ENCODE measurements at places on chromosomes 3 and 15.

GRCh38 chr3:183189641-183190040, 27.1 kb upstream of the LAMP3 start:
- DNase-seq: no peak

GRCh38 chr3:194667363-194667762, 4.6 kb downstream of the LSG1 start:
- no peak for DNase-seq

GRCh38 chr3:30428251-30428650, 178.2 kb upstream of the TGFBR2 start:
- no peak for DNase-seq

DNA sequence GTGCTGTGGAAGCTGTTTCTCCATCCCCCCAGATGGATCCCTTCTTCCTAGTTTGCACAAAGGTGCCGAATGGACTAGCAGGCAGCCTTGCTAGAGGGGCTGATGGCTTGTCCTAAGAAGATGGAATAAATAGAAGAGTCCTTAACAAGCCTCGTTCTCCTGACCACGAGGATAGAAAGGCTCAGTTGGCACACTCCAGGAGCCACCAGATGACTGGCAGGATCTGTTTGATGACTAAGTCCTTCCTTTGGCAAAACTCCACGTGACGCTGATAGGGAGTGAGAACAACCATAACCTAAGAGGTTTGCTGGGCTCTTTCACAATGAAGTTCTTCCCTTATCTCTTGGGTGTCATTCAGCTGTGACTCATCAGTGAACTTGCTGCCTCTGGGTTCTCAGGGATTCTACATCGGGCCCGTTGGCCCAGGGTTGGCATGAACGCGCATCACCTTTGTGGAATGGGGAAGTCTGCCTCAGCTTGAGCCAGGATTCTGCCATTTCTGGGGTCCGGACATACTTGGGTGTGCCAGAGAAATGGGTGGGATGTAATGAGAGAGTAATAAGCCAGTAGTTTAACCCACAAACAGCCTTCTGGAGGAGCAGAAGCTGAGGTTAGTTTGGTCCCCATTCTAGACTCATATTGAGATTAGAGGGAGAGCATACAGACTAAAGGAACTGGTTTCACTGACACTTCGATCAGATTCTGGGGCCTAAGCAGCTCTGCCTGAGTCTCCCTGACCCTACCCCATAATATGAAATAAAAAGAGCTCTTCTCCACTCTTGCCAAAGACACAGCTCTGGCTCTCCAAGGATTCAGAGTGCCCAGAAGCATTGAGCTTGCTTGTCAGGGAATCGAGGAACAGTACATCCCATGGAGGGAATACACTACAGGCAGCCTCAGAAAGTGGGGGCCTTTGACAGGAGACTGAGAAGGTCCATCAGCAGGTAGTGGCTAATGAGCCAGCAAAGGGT, 2.0 kb upstream of the MELTF start:
- DNase-seq: no peak

- DNase-seq: no peak
Measured at GRCh38 chr15:63600001-63600615, 2.9 kb downstream of the FBXL22 start.

DNA sequence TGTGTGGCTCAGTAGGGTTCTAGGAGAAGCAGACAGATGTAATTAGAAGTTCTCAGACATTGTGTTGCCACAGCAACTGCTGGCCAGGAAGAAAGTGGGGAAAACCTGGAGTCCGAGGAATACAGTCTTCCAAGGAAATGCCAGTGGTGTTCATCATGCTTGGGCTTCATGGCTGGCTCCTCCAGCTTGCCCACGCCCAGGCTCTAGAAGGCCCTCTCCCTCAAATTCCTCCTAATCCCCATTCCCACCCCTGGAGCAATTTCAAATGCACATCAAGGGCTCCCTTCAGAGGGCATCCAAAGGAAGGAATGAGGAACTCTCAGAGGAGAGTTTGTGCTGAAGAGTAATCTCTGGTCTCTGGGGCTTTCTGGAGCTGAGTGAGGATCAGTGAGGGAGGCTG, 21.9 kb downstream of the FSTL1 start:
- no peak for DNase-seq

GRCh38 chr3:16842272-16843270, 42.2 kb upstream of the PLCL2 start:
- no peak for DNase-seq

DNA sequence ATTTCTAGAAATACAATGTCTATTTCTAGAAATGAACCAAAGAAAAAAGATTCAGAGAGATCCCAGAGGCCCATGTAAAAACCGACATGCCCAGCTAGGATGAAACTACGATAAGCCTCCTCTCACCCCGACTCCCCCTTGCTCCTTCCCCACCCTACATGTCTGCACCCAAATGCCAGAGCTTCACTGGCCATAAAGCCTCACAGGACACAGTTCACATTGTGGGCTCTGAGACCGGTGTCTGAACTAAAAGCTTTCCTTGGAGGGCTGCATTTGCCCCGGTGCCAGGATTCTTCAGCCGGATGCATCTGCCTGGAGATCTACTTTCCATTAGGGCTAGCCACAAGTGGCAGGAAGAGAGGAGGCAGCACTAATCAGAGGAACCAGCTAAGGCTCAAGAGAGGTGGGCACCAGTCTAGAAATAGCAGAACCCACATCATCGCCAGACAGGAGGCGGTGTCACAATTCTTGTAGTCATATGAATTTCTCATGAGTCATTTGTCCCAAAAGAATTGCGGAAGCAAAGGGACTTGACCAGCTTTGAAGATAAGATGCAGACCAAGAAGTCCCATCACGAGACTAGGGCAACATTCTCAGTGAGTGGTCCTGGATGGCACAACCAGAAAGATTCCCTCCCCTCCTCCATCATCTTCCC, 353.6 kb downstream of the NTRK3 start:
- no peak for DNase-seq

DNA sequence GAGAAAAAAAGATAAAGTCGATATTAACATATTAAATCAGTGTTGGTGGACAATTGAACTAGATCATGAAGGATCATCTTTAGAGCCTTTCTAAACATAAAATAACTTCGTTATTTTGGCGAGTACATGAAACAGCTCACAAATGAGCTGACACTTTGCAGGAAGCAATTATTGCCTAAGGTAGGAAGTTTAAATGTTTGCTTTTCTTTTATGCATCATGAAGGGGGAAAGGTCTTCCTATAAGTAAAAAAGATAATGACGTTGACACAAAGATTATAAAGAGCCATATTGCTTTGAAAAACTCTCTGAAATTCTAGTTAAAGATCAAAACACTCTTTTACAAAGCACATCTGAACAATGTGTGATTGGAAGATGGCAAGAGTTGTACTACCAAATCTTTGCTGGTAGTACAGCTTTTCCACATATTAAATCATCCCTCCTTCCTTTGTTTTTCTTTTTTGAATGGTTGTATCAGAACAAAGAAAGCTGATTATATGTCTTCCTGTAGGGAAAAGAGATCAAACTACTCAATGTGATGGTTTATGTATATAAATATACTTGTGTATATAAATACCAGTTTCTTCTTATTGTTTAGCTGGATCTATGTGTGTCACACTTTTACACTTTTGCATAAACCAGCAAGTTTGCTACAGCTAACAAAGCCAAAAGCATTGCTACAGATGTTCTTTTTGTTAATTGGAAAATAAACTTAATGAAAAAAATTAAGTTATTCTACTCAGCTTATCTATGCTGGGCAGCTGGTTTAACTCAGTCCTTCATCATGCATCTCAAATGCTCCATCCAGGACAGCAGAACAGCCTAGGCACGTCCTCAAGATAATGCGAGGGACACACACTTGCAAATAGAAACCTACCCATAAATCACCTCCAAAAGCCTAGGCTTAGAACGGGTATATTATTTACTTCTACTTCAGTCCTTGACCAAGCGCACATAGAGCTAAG, 850.8 kb upstream of the ROBO1 start:
- DNase-seq: no peak

GRCh38 chr15:34738002-34738401, 16.8 kb downstream of the GJD2 start:
- no peak for DNase-seq

DNA sequence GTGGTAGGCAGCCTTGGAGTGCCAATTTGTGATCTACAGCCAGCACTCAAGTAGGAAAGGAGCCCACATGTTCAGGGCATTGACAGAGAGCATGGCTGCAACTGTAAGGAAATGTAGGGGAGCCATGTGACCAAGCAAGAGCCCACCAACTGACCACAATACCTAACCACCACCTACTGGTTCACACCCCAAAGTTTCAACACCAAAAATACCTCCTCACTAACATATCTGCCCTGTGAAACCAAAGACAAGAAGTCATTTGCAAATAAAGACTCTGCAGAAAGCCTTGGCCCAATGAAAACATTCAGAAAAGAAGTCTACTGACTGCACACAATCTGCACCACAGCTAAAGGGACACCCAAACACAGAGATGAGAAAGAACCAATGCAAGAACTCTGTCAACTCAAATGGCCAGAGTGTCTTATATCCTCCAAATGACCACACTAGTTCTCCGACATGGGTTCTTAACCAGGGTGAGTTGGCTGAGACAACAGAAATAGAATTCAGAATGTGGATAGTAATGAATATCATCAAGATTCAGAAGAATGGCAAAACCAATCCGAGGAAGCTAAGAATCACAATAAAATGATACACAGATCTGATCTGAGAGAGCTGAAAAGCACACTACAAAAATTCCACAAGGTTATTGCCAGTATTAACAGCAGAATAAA, 40.6 kb downstream of the SLC9C1 start:
- no peak for DNase-seq

DNA sequence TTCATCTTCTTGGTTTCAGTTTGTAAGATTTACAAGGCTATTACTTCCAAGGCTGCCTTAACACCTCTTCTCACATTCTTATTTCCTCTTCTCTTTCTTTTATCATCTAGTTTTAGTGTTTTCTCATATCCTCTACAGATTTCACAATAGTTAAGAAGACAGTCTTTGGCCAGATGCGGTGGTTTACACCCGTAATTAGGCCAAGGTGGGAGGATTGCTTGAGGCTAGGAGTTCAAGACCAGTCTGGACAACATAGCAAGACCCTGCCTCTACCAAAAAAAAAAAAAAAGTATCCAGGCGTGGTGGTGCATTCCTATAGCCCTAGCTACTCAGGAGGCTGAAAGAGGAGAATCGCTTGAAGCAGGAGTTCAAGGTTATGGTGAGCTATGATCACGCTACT, 3.5 kb upstream of the ALDH1A2 start:
- no peak for DNase-seq

DNA sequence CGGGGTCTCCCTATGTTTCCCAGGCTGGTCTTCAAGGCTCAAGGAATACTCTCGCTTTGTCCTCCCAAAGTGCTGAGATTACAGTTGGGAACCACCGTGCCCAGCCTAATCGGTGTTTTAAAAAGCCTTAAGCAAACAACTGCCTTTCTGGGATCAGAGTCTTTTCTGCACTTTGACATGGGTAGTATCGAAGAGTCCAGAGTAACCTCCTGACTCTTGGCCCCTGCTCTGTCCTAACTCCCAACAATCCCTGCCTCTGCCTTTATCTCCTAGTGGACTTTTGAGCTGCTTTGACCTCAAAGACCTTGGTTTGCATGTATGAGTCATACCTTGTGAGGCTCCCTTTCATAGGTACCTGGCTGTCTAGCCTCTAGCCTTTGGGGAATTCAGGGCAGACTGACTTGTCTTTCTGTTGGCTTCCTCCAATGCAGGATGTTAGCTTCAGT, 21.0 kb upstream of the HACD2 start:
- no peak for DNase-seq

GRCh38 chr15:73865904-73866303, 7.5 kb upstream of the TBC1D21 start:
- DNase-seq: no peak

- no peak for DNase-seq
Measured at GRCh38 chr3:31533169-31534064, 692 bp downstream of the STT3B start.

GRCh38 chr15:79849789-79850188, 47.0 kb downstream of the MTHFS start:
- DNase-seq: no peak

DNA sequence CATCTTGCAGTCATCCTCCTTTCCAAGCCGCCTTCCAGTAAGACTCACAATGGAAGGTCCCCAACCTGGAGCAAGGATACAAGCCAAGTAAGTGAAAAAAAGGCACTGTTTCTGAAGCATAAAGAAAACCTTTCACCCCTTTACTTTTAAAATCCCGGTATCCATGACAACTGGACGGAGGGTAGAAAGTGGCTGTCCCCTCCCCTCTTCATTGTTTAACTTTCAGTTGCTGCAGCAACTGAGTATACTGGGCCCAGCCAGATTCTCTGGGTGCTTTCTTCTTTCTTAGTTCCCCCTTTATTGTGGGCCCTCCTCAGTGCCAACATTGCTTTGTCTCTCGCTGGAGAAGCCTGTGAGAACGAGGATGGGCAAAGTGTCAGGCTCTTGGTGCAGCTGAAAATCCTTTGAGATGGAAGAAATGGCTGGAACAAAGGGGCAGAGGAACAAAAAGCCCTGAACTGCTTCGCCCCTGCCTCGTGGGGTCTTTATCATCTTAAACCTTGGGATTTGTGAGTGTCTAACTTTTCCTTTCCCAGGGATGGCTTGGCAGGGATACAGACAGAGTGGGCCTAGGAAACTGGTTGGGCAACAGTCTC, 224.0 kb upstream of the RGMA start:
- DNase-seq: peak; percentile 27

- no peak for DNase-seq
Measured at GRCh38 chr3:13039213-13039896, 33.9 kb downstream of the IQSEC1 start.

- no peak for DNase-seq
Measured at GRCh38 chr15:53589520-53590057, 169.9 kb downstream of the WDR72 start.

GRCh38 chr3:171407759-171408158, 52.4 kb downstream of the TNIK start:
- DNase-seq: no peak

DNA sequence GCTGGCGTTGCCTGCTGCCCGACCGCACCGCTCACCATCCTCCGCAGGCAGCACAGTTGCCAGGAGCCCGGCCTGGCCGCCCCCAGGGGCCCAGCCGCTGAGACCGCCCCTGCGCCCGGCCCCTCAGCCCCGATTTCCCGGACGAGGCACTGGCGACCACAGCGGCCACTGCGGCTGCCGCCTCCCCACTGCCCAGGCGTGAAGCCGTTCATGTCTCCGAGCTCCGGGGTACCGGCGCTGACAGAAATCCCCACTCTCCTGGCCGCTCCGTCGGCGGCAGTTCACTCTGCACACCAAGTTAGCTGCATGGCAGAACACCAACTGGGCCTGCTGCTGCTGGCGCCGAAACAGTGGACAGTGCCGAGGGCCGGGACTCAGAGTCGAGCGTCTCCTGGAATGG, 8.5 kb downstream of the SELENOT start:
- no peak for DNase-seq

DNA sequence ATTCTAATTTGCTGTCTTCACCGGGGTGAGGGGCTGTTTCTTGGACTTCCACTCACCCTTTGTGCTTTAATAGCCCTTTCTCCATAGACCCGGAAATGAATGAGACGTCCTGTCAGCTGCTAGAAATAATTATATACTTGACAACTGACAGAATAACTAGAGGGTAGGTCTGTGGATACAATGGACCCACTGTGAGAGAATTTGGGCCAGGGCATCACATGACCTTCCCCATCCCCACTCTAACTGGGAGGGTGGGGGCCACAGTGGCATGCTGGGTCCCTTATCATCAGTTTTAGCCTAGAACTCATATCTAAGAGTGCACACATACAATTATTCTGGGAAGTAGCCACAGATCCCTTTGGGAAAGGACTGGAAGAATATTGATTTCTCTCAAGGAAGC, 25.9 kb upstream of the MINAR1 start:
- DNase-seq: no peak

GRCh38 chr3:69290006-69290405, 95.9 kb downstream of the FRMD4B start:
- DNase-seq: no peak
